EH (cell line): ENCODE measurements at places on chromosomes 13 and 19.

- no peak for DNase-seq
These were observed 83.9 kb upstream of the POSTN start for GRCh38 chr13:37682496-37682895.

GRCh38 chr19:5078666-5079065 is 109.8 kb downstream of the KDM4B start:
- DNase-seq, result no peak

GRCh38 chr13:23134542-23134941 is 46.2 kb upstream of the SGCG start:
- DNase-seq, result no peak

- DNase-seq, result no peak
These were observed 2.2 kb upstream of the MYADM start for GRCh38 chr19:53865523-53865917.

GRCh38 chr13:28033894-28034655 is 45.6 kb upstream of the URAD start:
- no peak for DNase-seq

- DNase-seq, result peak; percentile 43
These were observed 37.6 kb downstream of the SOX21 start for GRCh38 chr13:94674609-94675348.

DNA sequence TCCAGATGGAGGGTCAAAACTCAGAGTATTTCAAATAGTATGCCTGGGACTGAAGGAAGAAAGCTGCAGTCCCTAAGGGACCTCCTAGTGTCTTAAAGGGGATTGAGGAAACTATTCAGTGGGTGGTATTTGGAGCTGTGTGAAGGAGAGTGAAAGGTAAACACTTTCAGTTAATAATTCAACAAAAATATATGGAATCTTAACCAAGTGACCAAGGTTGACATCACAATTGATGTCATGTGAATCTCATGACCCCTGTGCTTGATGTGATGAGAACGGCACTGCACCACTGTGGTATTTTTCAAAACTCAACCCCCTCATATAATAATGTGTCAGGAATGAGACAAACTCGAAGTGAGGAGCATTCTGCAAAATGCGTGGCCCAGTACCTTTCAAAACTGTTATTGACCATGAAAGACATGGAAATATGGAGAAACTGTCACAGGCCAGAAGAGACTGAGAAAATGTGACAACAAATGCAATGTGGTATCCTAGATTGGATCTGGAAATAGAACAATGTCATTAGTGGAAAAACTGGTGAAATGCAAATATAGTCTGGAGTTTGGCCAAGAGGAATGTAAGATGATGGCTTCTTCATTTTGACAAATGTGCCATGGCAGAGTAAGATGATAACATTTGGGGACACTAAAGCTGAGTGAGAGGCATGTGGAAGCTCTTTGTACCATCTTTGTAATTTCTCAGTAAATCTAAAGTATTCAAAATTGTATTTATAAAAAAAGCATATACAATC is 553.9 kb downstream of the RFC3 start:
- DNase-seq, result no peak

DNA sequence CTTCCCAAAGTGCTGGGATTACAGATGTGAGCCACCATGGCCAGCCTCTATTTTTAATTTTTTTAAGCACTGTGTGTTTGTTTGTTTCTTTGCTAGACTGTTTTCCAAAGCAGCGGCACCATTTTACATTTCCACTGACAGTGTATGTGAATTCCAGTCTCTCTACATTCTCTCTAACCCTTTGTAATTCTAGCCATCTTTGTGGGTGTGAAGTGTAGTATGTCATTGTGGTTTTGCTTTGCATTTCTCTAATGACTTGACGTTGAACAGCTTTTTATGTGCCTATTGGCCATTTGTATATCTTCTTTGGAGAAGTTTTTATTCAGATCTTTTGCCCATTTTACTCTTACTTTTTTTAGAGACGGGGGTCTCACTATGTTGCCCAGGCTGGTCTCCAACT is 11.6 kb downstream of the PNPLA6 start:
- DNase-seq, result no peak

GRCh38 chr13:76499891-76500290 is 386.3 kb downstream of the KCTD12 start:
- no peak for DNase-seq

- peak; percentile 99 for DNase-seq
These were observed 93.7 kb downstream of the FRY start for GRCh38 chr13:32125221-32125689.

DNA sequence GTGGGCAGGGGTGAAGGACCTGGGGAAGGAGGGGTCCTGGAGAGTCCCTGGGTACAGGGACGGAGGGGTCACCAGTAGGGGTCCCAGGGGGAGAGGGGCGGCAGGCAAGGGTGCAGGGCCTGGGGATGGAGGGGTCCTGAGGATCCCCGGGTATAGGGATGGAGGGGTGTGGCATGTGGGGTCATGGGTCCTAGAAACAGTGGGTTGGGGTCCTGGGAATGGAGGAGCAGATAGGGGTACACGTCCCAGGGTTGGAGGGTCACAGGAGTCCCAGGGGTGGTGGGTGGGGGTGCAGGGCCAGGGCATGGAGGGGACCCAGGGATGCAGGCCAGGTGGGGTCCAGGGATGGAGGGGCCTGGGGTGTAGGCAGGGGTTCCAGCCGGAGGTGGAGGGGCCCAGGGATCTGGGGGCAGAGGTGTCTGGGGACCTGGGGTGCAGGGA is 1.4 kb downstream of the BTBD2 start:
- no peak for DNase-seq
